ENCODE measurements at places on chromosomes 5 and 9.

DNA sequence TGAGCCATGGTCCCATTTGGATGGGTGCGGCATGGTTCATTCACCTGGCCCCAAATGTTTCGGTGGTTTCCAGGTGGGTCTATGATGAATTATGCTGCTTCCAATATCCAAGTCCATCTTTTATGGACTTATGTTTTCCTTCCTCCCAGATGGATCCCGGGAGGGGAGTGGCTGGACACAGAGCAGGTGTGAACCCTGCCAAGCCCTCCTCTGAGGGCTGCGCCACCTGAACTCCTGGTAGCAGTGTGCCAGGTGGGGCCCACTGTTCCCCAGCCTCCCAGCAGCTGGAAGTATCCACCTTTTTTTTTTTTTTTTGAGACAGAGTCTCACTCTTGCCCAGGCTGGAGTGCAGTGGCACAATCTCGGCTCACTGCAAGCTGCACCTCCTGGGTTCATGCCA lies 42.9 kb downstream of the WNK2 start:
- no peak for DNase-seq

DNA sequence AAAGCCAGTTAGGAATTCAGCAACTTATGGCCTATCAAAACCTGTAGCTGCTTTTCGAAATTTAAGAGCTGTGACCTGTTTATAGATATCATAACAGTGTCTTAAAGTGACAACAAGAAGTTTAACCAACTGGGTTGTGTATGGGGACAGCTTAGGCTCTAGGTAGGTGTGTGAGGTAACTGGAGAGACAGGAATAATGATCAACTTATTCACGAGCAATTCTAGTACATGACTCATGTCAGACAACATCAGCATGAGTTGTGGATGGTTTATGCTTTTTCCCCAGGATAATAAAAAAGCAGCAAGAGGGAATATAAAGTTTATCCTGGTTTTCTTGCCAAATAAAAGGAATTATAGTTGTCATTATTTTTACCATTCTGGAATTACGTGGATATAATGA lies 88.6 kb downstream of the GDNF start:
- no peak for DNase-seq

DNA sequence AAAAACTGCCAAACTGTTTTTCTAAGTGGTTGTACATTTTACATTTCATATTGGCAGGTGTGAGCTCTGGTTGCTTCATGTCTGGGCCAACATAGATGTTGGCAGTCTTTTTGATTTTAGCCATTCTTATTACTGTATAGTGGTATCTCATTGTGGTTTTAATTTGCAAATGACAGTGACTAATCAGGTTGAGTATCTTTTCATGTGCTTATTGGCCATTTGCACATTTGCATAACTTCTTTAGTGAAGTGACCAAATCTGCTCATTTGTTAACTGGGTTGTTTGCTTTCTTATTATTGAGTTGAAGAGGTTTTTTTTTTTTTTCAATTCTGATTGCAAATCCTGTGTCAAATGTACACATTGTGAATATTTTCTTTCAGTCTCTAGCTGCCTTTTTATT lies 36.9 kb upstream of the MSX2 start:
- no peak for DNase-seq

- DNase-seq: no peak
Measured at GRCh38 chr5:69030358-69031062, 63.3 kb upstream of the SLC30A5 start.

DNA sequence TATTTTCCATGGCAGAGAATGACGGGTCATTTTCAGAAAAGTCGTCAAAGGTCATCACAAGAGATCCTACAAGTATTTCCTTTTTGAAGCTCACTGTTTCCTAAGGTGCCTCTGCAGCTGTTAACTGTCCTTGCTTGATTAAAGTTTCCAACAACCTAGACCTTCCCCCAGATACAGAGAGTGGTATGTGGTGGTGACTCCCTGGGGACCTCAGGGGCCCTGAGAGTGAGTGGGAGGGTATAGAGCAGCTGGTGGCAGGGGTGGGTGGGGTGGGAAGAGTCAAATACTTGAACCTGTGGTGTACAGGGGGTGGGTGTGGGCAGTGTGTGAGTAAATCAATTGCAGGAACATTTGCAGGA lies 1.6 kb upstream of the CD72 start:
- no peak for DNase-seq
